ENCODE measurements at places on chromosomes 12 and 14.
A peak's percentile ranks its signal among the peaks of the same experiment; 100 is the strongest.

GRCh38 chr14:24920265-24921075 lies 129.5 kb downstream of the STXBP6 start:
- no peak for DNase-seq

GRCh38 chr14:50007123-50007903 lies 109.1 kb downstream of the VCPKMT start:
- no peak for DNase-seq

DNA sequence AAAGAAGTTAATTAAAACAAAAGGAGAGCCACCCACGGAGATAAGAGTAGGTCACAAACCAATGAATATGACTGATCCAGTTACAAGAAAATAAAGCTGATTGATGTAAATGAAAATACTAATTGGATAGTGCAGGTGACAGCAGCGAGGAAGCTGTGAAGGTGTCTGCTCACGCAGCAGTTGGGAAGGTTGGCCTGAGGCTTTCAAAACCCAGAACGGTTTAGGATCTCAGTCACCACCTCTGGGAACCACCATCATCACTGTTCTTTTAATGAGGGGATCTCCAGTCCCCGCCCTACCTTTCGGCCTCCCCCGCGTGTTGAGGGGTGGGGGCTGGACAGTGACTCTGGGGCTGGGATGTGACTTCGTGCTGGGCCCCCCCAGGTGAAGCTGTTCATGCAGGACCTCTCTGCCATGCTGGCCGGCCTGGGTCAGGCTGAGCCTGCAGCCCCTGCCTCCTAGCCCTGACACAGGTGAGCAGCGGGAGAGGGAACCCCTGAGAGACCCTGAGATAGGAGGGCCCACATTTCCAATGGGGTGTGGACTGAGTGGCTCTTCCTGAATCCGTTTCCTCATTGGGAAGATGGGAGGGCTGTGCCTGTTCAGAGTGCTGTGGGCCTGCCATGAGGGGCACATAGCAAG lies 7.8 kb downstream of the CFAP73 start:
- peak; percentile 45 for DNase-seq

DNA sequence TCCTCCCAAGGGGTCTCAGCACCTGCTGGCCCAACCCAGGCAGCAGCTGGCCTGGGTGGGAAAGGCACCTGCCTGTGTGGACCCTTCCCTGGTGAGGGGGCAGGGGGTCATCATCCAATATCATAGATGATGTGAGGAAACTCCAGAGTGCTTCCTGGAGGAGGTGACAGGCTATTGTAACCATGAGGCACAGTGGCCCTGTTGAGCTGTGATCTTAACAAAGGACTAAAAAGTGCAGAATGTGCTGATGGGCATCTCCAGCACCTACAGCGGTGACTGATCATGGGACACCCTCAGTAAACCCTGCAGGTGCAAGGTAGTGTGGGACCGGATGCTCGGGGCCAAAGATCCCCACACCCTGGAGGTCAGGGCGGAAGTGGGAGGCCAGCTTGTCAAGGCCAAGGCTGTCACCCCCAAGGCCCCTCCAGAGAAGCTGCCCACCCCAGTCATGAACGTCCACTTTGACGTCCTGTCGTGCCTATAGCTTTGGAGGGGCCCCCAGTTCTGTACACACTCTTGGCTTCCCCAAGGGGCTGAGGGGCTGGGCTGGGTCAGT lies 7.5 kb downstream of the MMP17 start:
- no peak for DNase-seq

DNA sequence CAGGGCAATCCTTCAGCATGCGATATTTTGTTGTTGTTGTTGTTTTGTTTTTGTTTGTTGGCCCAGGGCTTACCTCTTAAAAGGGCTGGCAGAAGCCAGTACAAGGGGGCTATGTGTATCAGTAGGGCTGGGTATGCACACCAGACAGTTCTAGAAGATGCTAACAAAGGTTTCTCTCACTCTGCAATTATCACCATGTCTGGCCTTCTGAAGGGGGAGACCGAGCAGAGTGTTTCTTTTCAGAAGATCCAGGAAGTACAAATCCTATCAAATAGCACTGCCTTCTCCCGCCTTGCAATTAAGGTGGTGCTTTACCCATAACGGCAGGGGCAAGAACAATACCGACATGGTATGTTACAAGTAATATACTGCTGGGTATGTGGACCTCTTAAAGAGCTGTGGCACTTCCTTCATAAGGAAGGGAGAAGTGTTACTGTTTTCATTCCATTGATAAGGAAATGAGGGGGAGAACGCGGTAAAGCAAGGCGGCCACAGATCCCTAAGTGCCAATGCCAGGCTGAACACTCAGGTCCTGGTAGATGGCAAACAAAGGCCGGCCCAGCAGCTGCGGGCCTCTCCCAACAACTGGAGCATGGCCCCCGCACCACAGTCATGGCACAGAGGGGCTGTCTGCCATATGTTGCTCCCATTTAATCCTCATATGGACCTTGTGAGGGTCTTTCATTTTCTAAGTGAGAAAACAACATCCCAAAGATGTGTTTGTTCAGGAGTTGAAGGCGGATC lies 19.2 kb upstream of the CACNA2D4 start:
- DNase-seq, result no peak

DNA sequence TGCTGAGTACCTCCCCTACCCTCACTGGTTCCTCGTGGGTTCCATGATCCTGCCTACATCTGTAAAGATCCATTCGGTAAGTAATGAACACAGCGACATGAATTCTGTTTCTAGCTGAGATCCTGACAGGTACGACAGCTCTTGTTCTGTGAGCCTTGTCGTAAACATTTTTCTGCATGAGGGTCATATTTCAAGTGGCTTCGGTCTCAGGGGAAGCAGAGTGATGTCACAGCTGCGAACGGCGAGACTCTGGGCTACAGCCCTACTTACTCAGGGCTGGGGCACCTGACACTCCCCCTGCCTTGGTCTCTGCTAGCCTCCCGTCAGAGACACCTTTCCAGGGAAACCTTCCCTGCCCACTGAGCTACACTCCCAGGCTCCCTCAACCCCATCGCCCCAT lies 85.8 kb downstream of the RBM19 start:
- DNase-seq, result no peak

- no peak for DNase-seq
Observed at GRCh38 chr14:58898655-58899316, 261.0 kb downstream of the DACT1 start.

DNA sequence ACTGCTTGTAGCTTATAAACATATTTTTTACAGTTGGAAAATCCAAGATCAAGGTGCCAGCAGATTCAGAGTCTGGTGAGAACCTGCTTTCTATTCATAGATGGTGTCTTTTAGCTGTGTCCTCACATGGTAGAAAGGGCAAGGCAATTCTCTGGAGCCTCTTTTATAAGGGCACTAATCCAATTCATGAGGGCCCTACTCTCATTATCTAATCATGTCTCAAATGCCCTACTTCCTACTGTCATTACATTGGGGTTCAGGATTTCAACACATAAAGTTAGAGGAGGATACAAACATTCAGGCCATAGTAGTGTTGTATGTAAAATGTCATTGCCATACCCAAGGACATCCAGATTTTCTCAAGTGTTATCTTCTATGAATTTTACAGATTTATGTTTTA lies 496.4 kb downstream of the TMTC2 start:
- DNase-seq, result no peak

DNA sequence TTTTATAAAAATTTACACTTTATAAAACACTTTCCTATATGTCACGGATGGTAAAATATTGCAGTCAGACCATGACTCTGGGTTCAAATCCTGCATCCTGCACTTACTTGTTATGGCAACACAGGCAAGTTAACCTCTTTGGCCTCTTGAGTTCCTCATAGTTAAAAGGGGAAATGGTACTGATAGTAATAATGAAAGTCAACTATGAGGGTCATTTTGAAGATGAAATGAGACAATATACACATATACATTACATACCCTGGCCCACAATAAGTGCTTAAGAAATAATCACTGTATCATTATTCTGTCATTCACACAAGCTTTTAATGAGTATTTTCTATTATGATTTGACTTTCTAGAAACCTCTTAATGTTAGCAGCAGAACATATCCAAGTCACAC lies 64.4 kb downstream of the C12orf42 start:
- DNase-seq, result peak; percentile 19

DNA sequence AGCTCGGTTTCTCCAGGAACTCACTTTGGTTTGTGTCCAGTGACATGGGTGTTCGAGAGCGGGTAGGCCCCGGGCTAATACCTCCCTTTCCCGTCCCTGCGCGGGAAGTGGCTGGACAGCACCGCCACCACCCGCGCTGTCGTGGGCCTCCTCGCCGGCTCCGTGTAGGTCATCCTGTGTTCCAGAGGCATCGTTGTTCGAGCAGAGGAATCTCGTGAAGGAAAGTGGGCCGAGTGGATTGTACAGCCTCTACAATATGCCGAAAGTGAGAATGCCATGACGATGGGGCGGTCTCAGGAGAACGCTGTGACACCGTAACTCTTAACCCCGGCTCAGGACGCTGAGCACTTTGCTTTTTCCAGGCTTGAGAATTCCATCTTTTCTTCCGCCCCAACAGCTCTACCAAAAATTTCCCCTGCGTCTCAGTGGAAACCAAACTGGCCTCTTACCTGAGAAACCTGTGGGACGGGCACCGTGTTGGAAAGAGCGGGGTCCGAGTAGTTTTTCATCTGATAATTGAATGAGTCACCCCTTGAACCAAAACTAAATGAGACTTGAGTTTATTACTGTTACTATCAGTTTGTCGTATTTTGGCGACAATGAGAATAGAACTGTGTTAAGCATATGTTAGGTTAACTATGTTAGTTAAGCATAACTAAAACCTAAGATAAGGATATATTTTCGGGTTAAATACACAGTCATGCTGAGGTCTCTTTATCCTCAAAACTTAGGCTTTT lies 510 bp downstream of the EIF2S1 start:
- no peak for DNase-seq

GRCh38 chr12:23862701-23863100 lies 86.8 kb downstream of the SOX5 start:
- DNase-seq, result no peak

DNA sequence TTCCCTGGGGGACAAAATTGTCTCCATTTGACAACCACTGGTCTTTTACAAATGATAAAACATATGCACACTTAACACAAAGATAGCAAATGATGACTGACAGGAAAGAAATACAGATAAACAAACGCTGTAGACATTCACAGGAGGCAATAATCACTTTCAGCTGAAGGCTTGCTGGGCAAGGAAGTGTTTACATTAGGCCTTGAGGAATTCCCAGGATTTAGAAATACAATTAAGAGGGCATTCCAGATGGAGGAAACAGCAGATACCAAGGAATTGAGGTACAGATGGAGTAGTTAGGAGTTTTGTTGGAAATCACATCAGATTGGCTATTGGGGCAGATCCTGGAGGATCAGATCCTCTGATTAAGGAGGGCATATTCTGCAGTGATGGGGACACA lies 93.9 kb downstream of the DYRK2 start:
- DNase-seq, result no peak

GRCh38 chr12:120181991-120182631 lies 12.4 kb downstream of the GCN1 start:
- DNase-seq, result no peak

DNA sequence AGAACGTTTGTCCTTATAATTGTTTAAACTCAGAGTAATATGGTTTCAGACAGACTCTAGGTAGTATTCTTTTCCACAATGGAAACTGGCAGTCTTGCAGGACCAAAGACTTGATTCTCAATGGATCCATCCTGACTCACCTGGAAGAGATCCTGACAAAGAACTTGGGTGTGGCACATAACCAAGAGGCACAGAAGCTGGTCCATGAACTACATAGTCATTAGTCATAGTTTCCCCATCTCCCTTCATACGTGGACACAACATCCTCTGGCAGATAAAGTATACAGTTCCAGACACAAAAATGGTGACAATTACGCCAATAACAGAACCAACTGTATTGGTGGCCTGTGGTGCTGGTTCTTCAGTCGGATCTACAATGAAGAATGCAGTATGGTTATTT lies 55.8 kb downstream of the BCL2L14 start:
- no peak for DNase-seq

GRCh38 chr12:65779091-65779642 lies 45.1 kb upstream of the HMGA2 start:
- DNase-seq, result no peak

DNA sequence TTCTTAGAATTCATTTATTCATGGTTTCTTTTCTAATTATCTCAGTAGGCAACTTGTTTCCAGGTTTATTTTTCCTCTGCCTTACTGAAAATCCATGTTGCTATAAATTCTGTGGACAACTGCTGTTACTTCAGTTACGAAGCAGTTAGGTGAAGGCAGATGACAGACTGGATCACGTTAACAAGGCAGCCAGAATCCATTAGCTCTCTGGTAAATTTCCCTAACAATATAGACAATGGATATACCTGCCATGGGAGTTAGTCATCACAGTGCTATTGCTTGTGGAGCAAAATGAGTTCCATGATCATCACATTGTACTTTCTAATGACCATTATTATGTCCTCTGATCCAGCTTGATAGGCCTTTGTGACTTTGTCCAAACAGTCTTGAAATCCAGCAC lies 291.5 kb downstream of the NELL2 start:
- no peak for DNase-seq

GRCh38 chr12:104604070-104604994 lies 147.6 kb downstream of the CHST11 start:
- peak; percentile 75 for DNase-seq

- DNase-seq, result no peak
Observed at GRCh38 chr12:73769337-73769736, 768.3 kb upstream of the ATXN7L3B start.

- DNase-seq, result no peak
Observed at GRCh38 chr14:104967386-104968152, 10.6 kb downstream of the AHNAK2 start.

DNA sequence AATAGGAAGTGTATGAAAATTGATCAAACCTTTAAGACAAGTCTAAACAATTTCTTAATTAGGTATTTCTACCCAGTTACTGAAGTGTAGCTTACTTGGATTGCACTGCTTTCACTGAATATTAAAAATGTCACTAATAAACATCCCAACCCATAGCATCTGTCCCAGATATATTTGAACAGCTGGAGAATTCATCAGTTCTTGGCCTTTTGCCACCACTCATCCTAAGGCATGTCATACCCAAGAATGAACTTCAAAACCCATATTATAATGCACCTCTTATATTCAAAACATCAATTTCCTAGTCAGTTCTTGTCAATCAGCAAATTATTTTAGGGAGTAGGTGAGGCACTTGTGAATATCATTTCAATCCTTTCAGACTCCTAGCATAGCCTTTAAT lies 392.3 kb downstream of the PAWR start:
- DNase-seq, result no peak

DNA sequence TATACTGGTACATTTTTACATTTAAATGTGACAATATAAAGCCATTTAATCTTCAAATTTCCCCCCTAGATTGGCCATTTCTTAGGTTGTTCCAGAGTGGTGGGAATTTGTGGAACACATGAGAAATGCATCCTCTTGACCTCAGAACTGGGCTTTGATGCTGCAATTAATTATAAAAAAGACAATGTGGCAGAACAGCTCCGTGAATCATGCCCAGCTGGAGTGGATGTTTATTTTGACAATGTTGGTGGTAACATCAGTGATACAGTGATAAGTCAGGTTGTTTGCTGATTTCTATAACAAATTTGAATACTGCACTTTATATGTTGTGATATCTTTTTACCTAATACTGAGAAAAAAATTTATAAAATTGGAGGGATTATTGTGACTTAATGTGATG lies 7.6 kb upstream of the ZNF410 start:
- DNase-seq, result no peak

Data from GM13977 (cell line).